SK-N-SH treated with all-trans-retinoic acid at 6 μM for 48 hours (cell line): ENCODE measurements at places on chromosomes 2 and 18.

DNA sequence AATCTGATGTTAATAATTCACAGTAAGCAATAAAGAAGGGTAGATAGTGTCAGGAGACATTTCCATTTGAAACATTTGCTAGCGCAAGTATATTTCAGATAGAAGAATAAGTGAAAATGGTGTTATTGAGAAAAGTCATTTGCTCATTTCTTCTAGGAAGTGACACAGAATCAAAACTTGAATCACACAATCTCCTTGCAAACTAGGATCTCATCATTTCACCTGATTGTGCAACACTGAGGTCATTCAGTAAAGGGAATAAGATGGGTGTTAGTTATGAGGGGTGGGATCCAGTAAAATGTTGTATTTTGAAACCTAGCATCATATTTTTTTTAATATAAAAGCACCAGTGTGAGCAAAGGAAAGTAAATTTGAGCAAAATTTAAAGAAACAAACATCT lies 208.0 kb upstream of the KCNJ3 start:
- no peak for ATAC-seq

DNA sequence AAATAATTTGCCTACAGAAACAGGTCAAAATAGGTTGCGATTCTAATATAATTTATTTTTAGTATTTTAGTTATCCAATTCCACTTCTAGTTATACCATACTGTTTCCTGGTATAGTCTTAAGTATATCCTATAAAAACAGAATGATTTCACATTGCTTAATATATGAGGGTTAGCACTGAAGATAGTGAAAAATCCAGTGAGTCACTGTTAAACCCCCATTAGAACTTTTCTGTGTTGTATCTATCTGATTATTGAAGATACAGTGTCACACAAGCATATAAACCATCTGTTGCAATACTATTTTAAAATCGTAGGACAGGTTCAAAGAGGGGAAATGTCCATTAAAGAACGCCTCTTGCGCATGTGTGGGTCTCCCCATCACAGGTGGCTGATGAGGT lies 110.0 kb downstream of the FEZ2 start:
- no peak for ATAC-seq

- ATAC-seq, result no peak
These were observed 62.1 kb upstream of the DOCK10 start for GRCh38 chr2:225104321-225104720.

GRCh38 chr2:159616286-159616701 lies at the start of gene BAZ2B:
Gene BAZ2B (minus strand): TSS chr2:159616548. CDS start chr2:159478719, 137,829 bp downstream.
- ATAC-seq, result peak; percentile 68

DNA sequence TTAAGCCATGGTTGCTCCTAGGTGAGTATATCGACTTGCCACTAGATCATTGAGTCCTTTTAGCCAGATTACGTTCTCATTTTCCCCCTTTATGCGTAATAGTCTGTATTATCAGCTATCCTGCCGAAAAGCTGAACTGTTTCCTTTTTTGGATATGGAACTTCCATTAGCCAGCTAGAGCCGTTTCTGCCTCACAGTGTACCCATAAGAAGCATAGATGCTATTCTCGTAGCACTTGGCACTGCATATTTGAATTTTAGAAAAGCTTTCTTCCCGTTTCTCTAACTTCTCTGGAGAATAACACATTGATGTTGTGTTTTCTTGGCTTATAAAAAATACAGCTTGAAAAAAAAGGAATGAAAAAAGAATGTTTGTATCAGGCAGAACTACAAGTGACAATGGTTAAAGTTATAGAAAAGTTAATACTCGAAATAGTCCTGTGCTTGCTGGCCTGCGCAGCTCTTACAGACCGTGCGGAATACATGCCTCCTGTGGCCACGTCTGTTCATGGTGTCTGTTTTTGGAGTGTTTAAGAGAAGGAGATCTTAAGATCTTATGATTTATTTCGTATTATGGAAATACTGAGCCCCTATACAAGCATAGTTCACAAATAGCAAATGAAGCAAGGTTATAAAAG lies 710 bp downstream of the DUSP19 start:
- peak; percentile 69 for ATAC-seq

DNA sequence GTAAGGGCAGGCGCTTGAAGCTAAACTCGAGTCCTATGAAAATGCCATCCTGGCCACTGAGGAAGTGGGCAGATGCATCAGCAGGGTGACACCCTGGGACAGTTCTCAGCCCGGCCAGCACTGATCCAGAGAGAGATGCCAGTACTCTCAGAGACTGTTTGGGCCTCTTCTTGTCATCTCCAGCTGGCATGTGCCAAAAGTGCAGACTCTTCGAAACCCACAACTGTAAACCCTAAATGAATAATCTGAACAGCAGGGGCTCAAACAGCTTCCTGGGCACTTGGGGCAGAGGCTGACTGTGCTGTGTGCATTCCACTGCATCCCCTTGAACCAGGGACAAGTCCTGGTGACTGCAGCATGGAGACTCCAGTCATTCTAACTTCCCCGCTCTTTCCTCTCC lies 204.2 kb upstream of the SMAD2 start:
- ATAC-seq, result no peak

DNA sequence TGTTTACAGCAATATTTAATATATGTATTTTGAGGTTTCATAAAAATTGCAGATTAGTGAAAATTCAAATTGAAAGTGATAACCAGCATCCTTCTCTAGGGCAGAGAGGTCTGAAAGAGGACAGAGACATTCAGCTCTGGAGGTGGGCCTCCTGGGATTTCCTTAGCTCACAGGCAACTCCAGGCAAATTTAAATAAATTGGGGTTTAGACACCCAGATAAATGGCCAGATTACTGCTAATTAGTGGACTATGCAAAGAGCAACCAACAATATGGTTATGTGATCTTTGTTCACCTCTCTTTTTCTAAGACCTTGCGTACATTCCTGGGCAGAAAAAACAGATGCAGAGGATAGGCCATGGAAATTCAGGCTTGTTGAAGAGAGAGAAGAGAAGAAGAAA lies 1282.8 kb upstream of the ACVR2A start:
- no peak for ATAC-seq

DNA sequence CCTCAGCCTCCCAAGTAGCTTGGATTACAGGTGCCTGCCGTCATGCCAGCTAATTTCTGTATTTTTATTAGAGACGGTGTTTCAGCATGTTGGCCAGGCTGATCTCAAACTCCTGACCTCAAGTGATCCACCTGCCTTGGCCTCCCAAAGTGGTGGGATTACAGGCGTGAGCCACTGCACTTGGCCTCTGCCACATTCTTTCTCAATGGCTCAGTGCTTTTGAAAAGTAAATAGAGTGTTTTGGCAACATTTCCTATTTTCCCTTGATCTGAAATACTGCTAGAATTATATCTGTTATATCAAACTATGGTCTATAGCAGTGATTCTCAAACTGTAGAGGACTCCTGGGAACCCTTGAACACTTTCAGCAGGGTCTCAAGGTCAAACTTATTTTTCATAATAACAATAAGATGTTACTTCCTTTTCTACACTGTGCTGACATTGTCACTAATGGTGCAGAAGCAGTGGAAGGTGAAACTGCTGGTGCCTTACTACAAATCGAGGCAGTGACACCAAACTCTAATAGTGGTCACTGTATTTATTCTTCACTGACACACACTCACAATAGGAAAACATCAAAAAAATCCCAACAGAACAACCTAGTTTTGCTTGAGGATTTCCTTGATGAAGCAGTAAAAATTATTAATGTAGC lies 10.6 kb downstream of the DAW1 start:
- no peak for ATAC-seq

DNA sequence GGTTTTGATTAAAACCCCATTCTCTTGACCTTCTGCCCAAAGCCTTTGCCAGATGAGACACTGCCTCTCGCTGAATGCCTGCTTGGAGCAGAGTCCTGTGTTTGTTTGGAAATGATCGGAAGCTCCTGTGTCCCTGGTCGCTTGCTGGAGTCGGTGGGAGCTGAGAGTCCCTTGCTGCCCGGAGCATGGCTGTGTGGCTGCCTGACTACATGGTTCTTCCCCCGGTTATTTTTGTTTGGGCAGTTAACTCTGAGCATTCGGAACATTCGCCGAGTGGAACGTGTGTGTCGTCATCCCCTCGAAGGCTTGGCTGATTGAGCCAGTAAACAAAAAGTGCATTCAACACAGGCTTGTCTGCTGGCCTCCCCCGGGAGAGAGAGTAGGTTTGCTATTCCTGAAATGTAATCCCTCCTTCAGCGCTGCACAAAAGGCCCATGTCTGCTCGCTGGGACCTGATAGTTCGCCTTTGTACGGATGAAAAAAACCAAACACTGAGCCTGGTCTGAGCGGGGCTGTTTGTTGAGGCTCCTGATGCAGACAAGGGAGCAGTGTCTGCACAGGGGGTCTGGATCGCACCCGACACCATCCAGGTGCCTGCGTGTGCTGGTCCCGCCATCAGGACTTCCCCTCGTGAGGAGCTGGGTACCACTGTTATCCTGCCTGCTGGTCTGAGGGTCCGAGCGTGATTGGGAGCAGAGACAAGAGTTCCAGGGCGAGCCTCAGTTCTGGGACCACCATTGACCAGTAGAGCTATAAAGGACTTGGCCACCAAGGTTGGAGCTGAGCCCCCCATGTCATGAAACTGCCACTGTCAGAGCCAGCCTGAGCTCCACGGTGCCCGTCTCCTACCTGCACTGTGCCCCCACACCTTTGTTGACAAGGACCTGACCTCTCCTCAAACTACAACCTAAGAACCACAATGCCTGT lies 83.8 kb downstream of the AGAP1 start:
- ATAC-seq, result no peak

- ATAC-seq, result no peak
These were observed 6.0 kb downstream of the LRATD1 start for GRCh38 chr2:14638488-14638887.

DNA sequence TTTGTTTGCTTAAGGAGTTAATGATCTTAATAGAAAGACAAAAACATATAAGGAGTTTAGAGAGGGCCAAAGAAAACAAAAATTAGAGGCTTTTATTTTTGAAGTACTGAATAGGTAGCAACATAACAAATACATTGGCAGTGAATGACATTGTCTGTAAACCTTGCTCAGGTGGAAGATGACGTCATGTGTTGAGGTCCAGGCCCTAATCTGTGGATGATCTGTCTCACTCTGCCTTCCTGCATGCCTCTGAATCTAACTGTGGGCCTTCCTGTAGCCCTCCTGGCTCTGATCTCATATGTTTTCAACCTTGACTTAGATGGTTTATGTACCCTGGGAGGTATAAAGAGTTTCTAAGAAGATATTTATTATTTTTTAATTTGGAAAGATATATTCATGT lies 58.1 kb upstream of the DYNAP start:
- ATAC-seq, result no peak

GRCh38 chr2:148909114-148909513 lies 34.1 kb downstream of the KIF5C start:
- ATAC-seq, result no peak

DNA sequence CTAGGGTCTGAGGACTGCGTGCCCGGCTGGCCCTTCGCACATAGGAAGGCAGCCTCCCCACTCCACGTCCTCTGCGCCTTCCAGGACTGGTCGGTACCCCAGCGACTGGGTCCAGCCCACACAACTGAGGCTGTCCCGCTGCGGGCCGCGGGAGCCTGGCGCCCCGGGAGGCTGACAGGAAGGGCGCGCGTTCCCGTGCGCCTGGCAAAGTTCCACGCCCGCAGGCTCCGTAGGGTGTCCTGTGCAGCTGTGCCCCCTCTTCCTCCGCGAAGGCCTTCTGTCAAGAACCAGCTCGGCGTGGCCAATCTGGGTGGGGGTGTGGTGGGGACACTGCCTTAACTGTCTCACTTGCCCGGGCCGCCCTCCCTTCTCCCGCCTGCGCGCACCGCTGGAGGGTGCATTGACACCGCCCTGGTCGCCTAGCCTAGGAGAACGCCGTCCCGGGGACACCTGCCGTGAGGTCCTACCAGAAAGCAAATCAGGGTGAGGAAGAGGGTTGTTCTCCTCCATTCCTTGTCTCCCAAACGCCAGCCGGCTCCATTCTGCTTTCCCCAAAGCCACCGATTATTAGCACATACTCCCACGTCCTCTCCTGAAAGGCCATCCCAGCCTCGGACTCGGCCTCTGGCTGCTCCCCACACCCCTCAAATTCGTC lies 618 bp upstream of the LYPD1 start:
- ATAC-seq, result peak; percentile 54

GRCh38 chr2:150099805-150100204 lies 387.7 kb downstream of the RND3 start:
- ATAC-seq, result no peak

- ATAC-seq, result no peak
These were observed 1.6 kb upstream of the RTP5 start for GRCh38 chr2:241867776-241868420.

GRCh38 chr2:174492963-174493431 lies 6.2 kb upstream of the GPR155 start:
- ATAC-seq, result no peak

DNA sequence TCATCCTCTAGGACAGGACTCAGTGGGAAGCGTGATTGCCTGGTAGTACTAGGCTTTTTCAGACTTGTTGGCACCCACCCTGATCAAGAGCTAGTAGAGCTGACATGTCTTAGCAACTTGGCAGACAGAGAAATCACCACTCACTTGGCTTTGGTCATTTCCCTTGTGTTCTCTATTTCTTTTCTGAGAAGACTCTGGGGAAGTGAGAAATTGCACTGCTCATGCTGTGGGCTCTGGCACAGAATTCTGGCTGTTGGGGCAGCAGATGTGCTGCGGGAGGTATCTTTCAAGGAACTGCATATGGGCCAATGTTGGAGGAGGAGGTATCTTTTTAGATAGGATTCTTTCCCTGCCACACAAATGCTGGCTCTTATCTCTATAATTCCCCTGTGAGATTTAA lies 529.1 kb upstream of the MEX3C start:
- no peak for ATAC-seq

DNA sequence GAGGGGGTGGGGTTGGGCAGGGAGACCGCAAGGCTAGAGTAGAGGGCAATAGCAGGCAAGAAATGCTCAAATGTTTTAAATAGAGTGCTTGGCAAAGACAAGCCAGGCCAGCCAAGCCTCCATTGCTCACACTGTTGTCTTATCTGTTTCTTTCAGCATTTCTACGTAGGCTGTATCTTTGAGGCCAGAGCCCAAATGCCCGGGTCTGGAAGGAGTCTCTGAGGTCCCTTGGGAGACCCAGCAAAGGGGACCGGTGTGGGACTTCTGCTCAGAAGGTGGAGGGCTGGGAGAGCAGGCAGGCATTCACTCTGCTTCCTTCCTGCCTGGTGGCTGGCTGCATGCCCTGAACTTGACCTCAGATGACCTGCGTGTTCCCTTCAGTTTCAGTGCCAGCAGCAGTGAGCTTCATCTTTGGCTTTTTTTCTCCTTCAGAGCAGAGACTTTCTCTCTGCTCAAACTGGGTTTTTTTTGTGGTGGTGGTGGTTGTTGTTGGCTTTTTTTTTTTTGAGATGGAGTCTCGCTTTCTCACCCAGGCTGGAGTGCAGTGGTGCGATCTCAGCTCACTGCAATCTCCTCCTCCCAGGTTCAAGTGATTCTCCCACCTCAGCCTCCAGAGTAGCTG lies 13.7 kb upstream of the TET3 start:
- peak; percentile 70 for ATAC-seq
